Peyer's patch (tissue), 4 donors: ENCODE measurements at places on chromosomes 12 and 14. TPM values are rescaled to one million over a fixed set of nuclear protein-coding genes. Genes with fewer than 3 reads are reported as not detected.

DNA sequence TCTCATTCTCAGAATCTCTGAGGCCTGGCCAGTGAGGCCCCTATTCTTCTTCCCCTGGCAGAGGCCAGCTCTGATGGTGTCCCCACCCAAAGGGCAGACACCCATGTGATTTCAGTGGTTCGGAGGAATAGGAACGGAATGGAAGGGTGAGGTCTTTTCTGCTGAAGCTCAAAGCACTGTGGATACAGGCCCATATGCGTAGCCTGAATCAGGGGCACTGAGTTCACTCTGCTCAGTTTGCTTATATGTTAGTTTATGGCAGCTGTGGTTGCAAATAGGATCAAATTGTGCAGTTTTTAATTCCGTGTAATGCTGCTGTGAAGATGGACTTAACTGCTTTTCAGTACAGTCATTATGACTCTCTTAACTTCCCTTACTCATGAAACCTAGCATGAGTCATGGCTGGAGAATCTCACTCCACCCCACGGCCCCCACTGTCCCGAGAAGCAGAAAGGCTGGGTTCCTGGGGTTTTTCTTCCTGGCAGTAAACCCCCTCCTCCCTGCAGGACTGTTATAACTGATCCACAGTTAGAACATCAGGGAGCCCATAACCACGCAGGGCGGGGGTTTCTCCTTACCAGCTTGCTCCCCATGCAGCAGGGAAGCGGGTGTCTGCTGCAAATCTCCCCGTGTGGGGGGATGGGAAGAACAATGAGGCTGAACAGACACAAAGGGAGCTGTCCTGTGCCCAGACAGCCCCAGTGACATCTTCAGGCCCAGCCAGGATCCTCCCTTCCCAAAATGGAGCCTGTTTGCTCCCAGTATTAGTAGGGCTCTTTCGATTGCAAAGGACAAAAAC lies 122.7 kb downstream of the SLC38A6 start:
- no peaks in the 10 kb centered on the region for H3K36me3 ChIP-seq
- DNase-seq: no peak
- H3K27me3 ChIP-seq: no peaks in the 10 kb centered on the region
- H3K27ac ChIP-seq: peak overlapping the region; percentile 43

GRCh38 chr14:75961662-75962061 lies 20.1 kb downstream of the TGFB3 start:
- H3K27ac ChIP-seq: no peak overlapping the region
- H3K4me3 ChIP-seq: no peak overlapping the region
- H3K27me3 ChIP-seq: no peaks in the 10 kb centered on the region
- H3K36me3 ChIP-seq: peaks cover 25% of the 10 kb centered on the region
- no peaks in the 10 kb centered on the region for H3K4me1 ChIP-seq

DNA sequence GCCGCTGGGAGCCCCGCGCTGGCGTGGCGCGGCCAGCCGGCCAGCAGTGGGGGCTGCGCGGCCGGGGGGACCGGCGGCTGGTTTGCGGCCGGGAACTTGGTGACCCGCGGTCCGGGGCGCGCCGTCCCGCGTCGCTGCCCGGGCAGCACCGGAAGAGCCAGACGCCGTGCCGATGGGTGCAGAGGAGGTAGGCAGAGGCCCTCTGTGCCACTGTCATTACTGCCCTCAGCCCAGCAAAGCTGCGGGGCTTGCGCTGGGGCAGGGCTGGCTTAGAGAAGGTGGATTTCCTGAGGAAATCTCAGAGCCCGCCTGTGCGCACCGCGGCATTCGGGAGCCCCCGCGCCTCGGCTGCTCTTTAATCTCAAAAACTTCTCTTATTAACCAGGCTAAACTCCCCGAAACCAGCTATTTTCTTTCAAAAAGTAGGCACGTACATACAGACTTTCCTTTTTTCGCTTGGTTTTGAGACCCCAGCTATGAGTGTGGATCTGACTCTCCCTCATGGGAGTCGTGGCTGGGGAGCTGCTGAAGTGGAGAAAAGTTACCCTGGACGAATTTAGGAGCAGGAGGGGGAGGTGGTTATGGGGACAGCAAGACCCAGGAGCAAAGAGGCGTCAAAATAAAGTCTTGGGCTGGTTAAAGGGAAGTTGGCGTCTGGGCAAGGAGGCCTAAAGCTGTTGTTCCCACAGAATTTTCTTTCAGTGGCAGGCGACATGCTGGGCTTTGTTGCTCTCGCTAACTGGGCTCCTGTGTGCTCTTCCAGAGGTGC lies 802 bp downstream of the SUSD6 start:
- peak overlapping the region; percentile 99 for H3K27ac ChIP-seq
- H3K36me3 ChIP-seq: no peaks in the 10 kb centered on the region
- peaks cover 58% of the 10 kb centered on the region for H3K4me1 ChIP-seq
- DNase-seq: peak; percentile 50

TSPAN19 gene
- not detected for total RNA-seq

SMOC1 gene
- total RNA-seq: not detected
